NB4 (cell line): ENCODE measurements at places on chromosomes 6 and 20.
A peak's percentile ranks its signal among the peaks of the same experiment; 100 is the strongest.

GRCh38 chr20:17844133-17844429 is 124.5 kb downstream of the SNX5 start:
- no peak for DNase-seq

DNA sequence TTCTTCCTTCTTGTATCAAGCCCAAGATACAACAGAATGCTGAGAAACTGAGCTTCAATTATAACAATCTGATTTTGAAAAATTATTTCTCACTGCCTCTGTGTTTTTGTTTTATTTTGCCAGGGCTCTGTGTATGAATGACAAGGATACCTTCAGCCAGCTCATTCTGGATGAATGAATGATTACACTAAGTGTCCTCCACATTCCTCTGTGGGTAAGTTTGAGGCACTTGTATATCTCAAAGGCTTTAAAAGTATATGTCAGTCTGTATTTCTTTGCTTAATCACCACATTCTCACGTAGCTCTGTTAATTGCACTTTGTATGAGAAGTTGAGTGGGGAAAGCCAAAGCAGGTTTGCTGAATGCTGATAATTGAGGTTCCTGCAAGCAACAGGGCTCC is 95.1 kb downstream of the TIAM2 start:
- DNase-seq, result no peak

DNA sequence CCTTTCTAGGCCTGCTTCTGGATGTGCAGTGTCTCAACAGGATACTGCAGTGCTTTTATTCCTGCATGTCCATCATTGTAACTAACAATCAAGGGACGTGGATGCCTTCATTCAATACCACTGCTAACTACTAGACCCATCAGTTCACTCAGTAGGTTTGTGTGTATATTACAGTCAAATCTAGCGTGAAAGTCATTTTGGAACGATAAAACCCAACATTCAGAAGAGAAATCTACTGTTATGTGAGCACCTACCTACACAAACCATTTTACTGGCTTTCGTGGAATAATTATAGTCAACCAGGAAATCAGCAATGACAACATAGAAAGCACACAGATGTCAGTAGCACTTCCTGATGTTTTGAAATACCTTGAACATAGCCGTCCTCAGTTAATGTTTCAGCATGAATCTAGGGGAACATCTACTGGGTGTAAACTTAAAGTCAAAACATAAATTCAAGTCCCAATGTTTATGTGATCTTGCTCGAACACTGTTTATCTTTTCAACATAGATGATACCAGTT is 270.6 kb downstream of the FARS2 start:
- DNase-seq, result peak; percentile 51

- DNase-seq, result no peak
Observed at GRCh38 chr6:85127168-85127498, 322.8 kb upstream of the NT5E start.

- no peak for DNase-seq
Observed at GRCh38 chr20:3731944-3732326, 550 bp upstream of the HSPA12B start.

DNA sequence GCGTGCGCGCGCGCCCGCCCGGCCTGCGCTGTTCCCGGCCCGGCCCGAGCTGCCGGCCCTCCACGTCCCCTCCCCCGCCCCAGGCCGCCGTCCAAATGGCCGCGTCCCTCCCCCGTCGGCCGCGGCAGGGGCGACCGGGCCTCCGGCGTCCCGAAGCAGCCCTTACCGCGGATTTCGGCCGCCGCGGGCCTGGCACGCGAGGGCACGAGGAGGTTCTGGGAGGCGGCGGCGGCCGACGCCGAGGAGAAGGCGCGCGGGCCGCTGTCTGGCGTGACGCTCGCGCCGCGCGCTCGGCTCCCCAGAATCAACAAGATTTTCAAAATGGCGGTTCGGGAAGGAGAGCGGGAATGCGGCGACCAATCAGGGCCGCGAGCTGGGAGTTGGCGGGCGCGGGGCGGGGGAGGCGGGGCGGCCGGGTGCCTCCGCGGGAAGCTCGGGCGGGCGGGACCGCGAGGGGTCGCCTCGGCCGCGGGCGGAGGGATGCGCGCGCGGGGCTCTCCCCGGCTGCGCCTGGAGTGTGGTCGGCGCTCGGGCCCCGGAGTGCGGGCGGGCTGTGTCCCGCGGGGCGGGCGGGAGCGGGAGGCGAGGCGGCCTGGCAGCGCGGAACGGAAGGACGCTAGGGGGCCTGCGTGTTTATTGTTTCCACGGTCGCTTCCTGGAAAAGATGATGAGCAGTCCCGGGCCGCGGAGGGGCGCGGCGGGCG is at the start of gene DEK:
DEK (minus strand) TSS at position 312 of the 704 bp plus-strand sequence. CDS start 543 bp downstream, outside the sequence.
- DNase-seq, result peak; percentile 92

DNA sequence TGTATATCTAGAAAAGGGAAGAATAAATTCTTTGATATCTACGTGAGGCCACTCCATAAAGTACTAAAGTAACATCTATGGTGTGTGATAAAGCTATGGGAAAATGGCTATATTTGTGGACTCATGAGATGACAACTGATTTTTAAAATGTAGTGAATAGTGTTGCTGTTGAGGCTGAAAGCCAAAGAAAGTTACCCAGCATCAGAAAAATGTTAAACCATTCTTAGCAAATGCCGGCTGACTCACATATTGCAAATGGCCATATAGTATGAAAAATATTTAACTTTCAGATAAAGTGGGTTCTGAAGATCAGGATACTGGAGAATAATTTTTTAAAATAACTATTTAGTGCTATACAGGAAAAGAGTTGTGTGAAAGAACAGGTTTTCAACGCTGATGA is 129.9 kb upstream of the GRIK2 start:
- DNase-seq, result no peak

GRCh38 chr20:31746068-31746878 is 7.2 kb downstream of the TPX2 start:
- no peak for DNase-seq

GRCh38 chr20:53794529-53795115 is 201.0 kb upstream of the ZNF217 start:
- no peak for DNase-seq

GRCh38 chr6:157667211-157668008 is 155.6 kb upstream of the SNX9 start:
- DNase-seq, result peak; percentile 88

DNA sequence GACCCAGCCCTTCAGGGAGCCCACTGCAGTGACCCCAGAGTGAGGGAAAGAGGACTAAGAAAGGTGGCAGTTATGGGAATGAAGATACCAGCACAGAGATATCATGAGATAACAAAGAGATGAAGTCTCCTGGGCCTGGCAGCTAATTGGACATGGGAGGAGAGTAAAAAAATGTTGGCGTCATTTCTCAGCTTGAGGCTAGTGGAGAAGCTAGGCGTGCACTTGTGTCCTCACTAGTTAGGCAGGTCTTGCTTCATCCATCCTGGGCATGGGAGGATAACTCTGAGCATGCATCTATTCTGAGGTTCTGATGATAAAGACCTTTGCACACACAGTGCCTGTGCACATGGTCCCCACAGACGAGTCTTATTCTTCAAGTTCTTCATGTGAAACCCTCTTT is 4.1 kb upstream of the GFOD1 start:
- no peak for DNase-seq

GRCh38 chr20:36093025-36093803 is 61.3 kb upstream of the EPB41L1 start:
- DNase-seq, result peak; percentile 48

- DNase-seq, result peak; percentile 52
Observed at GRCh38 chr6:41040101-41040939, 1.3 kb upstream of the UNC5CL start.

DNA sequence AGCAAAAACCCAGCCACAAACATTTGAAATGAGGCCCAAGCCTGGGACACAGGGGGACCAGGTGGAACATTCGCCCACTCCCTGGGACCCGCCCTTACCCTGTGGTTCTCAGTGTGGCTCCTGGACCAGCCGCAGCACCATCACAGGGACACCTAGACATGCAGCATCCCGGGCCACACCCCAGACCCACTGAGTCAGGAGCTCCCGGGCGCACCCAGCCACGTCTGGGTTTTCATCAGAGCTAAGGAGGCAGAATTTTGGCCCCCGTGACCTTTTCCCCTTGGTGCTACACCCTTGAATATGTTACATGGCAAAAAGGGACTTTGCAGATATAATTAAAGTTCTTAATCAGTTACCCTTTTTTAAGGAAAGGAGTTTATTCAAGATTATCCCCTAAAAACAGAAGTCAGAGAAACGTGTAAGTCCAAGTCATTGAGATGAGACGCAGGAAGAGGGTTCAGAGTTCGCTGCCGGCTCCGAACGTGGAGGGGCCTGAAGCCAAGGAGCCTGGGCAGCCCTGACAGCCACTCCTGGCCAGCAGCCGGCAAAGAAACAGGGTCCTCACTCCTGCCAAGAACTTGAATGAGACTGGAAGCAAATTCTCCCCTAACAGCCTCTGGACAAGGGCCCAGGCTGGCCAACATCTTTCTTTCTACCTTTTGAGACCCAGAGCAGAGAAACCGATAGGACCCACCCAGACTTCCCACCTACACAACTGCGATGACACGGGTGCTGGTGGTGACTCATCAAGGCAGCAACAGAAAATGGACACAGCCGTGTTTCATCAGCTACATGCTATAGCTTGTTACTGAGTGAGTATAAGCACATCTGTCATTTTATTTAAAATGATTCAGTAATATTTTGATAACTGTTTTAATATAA is 25.3 kb downstream of the BFSP1 start:
- peak; percentile 69 for DNase-seq

DNA sequence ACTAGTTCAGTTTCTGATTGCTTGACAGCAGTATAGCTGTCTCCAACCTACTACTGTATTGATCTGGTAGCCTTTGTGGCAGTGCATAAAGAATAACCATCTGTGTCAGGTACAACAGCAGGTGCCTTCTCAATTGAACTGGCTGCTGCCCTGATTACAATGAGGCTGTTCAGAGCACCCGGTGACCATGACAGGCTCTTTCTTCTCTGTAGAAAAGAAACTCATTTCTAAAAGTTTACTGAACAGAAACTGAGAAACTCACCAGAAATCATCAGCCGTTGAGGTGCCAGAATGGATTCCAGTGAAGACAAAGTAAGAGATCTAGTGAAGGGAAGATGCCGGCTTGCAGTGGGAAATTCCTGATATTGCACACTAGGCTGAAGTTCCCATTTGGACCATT is 954.4 kb downstream of the PHF3 start:
- no peak for DNase-seq

GRCh38 chr6:28824793-28825731 is 98.7 kb downstream of the TRIM27 start:
- DNase-seq, result no peak

GRCh38 chr20:20317195-20317594 is 50.7 kb upstream of the INSM1 start:
- peak; percentile 91 for DNase-seq

DNA sequence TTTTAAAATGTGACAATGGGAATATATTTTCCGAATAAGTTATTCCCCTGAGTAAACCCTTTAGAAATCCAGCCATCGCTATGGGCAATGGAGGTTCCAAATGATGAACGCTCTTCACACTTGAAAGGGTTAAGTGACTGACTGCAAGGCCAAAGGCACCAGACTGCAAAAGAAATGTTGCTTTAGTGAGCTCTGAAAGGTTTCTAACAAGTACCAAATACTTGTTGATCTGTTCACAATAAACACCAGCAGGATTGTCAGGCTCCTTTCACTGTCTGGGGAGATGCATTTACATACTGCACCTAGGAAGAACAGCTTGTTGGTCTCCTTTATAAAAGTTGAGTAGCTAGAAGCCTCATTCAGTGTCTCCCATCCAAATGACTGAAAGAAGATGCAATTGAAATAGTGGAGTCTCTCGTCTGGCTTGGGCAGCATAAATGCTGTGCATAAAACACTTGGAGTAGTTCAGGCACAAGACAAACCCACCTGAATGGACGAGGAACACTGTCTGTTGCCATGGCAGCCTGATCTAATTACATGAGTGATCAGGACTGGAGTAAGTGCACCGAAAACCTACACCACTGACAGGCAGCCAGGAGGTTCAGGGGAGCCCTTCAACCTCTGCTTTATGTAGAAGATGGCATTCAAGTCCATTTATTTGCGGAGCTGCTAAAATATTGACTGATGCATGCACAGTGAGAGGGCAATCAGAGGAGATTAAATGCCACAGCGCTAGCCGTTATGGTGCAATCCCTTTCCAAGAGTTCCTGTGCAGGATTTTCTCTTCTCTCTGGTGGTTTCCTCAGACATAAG is 2.9 kb downstream of the ATXN1 start:
- peak; percentile 73 for DNase-seq

DNA sequence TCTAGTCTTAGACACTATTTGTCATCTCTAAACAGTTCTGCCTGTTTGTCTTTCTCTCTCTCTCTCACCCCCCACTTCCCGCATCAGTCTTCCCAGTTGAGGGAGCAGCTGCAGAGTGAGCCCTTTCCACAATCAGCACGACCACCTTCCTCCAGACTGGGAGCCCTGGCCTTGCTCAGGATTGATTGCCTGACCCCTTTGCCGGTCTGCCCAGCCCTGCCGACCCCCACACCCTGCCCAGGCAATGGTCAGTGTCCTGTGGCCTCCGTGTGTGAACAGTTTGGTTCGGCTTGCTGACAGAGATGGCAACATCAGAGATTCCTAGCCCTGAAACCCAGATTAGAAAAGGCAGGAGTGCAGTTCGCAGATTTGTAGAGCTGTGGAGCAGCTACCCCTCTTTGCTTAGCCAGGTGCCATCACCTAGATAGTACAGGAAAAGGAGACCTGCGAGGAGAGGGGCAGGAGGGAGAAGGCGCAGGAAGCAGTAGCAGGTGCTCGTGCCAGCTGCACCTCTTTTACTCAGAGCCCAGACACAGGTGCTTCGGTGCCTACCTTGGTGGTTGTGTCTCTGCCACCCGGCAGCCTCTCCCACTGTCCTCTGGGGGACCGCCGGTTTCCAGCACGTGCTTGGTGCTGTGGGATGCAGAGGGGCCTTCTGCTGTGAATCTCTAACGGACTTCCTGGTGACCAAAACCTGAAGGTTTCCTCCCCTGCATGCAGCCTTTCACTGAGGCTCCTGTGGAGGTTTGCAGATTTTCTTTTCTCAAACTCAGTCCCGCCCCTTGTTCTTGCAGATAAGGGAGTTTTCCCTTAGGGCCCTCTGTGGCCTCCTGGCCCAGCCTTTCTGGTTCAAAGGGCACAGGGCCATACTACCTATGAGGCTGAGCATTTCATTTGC is 92.4 kb downstream of the SCML4 start:
- peak; percentile 47 for DNase-seq

DNA sequence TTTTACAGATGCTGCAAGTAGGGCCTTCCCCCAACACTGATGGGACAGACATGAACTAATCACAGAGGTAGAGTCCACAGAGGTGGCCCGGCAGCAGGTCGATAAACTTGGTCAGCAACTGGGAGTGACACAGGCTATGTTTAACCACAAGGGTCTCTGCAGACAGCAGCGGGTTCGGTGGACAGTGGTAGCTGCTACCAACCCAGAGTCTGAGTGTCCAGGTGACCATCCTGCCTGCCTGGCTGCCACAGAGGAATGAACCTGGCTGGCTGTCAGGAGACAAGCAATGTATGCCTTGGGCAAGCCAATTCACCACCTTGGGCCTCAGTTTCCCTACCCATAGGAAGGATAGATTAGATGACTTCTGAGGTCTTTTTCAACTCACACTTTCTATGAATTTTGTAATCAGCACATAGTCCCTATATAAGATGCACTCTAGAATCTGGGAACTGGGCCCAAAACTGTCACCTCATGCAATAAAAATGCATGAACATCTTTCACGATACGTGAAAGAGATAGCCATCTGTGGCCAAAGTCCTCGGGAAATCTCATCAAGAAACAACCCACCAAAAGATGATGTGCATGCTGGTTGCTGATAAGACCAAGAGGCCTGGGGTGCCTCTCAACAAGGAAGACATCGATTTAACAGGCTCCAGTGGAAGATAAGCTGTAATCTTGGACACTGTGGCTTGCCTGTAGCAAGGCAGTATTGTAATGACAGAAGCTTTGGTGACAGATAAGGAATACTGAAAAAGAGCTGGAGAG is 30.5 kb downstream of the MDGA1 start:
- no peak for DNase-seq

- peak; percentile 84 for DNase-seq
Observed at GRCh38 chr20:23049201-23050075, at the start of gene THBD. TSS of gene THBD (minus strand) at chr20:23049672. CDS start at chr20:23049504, 168 bp downstream.
